OCI-LY7 (cell line): ENCODE measurements at places on chromosomes 6 and 20.

GRCh38 chr6:72784071-72784470, 162.2 kb downstream of the KCNQ5 start:
- no peak for DNase-seq

DNA sequence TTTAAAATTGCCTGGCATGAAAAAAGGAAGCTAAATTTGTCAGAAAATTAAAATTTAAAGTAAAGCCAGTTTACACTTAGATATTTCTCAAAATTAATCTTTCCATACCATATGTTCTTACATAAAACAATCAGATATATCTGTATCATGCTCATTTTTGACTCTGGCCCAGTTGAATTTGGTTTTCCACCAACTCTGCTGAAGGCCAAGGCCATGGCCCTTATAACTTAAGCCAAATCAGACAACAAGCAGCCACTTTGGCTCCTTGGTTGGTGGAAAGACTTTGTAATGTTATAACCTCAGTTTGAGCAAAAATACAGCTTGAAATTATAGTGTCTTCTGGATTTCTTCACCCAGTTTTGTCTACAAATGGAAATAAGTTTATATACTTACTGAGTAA, 97.3 kb downstream of the CENPW start:
- no peak for DNase-seq

DNA sequence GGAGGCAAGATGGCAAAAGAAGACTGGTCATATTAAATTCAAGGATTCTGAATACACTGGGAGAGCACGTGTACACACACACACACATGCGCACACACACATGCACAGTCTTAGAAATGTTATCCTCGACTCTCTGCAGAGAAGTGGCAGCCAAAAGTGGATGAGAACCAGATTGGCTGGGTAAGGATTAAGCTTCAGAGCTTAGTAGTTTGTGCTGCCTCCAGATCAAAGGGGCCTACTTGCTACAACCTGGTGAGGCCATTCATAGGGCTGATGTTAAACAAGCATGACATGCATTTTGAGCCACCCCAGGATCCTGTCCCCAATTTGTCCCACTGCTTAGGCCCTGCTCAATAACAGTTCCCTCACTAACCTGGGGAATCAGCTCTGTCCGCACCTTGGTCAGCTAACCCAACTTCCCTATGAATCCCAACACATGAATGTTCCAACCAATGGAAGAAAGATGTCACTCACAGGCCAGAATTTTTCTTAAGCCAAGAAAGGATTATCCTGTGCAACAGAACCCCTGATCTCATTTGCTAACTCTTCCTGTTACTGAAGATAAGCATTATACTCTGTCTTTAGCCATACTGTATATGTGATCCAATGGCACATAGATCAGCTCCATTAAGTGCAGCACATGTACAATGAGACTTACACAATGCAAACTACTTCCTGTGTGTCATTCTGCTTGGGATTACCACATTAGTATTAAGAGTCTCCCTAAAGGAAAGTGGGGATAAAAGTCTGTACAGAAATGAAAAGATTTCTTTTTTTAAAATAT, 31.0 kb downstream of the TOMM6 start:
- DNase-seq, result no peak

- DNase-seq, result no peak
Observed at GRCh38 chr6:72365773-72366172, 256.1 kb upstream of the KCNQ5 start.

DNA sequence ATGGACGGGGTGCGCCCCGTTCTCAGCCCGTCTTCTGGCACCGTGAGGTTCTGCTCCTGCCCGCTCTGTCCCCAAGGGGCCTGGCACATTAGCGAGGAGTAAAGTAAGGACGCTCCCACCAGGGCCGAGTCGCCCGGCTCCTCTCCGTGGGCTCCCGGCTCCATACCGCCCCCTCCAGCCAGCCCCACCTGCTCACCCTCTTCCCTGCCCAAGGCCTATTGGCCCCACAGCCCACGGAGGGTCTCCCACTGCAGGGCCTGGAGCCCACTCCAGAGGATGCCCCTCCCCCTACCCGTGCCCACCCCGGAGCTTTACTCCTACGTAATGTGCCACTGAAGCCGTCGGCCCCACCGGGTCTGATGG, 47.5 kb upstream of the CHRNA4 start:
- DNase-seq, result no peak

DNA sequence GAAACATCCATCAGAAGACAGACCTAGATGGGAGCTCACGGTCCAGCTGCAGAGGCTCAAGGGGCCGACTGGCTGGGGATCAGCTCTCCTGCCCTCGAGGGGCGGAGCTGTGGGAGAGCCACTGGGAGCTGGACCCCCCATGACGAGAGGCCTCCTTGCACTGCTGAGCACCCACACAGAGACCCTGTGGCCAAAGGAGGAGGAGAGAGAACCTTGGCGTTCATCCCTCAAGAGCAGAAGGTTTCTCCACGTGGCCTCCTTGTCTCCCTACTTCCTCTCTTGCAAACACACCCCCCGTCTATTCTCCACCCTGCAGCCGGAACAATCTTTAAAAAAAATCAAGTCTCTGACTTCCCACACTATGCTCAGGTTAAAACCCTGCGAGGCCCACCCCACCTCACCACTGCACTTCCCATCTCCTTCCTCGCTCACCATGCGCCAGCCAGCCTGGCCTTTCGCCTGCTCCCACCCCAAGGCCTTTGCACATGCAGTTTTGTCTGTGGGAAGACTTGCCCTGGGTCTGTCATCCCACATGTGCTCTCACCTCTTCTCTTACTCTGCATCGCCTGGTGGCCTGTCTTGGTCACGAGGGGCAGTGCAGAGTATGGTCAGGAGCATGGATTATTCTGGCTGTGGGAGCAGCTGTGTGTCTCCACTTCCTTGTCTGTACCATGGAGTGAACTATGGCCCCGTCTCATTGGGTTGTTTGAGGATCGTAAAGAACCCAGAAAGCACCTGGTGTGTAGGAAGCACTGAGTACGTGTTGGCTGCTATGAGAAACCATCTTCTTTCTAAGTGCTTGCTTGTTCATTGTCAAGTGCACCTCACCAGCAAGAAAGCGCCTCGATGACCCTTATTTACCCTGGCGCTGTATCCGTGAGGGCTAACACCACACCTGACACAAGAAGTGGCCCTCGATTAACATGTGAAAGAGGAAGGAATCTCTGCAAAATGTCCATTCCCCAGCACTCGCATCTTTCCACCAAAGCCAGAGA, 32.9 kb downstream of the PMEPA1 start:
- no peak for DNase-seq

DNA sequence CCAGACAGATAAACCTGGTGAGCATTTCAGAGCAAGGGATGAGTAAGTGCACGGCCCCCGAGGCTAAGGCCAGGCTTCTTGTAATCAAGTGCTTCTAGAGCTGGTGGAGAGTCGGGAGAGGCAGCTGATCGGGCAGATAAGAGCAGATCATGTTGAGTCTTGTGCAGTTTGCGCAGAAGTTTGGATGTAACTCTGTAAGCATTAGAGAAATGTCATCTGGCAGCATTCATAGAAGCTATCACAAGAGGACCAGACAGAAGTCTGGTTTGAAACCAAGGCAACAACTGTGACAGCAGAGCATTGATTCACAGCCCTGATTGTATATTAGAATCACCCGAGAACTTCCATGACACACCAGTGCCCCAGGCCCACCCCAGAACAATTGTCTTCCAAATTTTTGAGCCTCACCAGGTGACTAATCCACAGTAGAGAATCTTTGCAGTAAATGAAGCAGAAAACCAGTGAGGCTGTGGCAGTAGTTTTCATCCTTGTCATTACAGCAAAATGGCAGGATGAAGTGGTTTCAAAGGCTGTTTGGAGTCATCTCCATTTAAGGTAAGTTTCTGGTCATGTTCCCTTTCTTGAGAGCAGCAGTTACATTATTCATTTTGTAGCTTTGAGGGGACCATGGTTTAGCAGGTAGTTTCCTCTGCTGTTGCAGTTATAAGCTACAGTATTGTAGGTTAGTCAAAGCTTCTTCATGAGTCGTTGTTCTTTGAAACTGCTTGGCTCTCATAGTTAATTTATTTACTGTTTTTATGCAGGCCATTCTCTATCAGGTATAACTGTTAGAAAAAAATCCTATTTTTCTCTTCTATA, 84.1 kb downstream of the RNF217 start:
- no peak for DNase-seq

DNA sequence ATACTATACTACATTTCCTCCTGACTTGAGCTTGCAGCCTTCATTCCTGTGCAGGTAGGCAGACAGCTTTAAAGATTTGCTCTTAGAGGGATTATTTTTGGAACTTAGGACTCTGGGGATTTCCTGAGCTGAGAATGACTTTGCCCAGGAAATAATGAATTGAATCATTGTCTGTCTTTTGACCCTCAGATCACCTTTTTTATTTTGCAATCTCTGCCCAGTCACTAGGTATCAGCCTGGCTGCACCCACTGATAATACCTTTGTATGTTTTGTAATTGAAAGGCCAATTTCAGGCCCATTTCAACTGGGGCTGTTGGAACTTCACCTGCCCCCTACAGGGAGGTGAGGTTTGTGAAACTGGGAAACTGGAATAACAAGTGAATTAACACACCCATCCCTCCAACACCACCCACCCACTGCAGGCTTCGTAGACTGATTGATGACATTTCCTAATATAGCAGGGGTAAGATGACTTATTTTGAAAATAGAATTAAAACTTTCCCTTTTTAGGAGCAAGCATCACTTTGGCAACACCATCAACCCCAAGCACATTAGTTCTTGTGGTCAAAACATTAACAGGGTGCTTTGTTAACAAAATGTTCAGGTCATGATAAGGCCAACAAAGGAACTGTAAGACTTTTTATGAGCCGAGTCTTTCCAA, 157.1 kb upstream of the CENPW start:
- no peak for DNase-seq

GRCh38 chr20:41032271-41032670, 3.6 kb downstream of the TOP1 start:
- no peak for DNase-seq

DNA sequence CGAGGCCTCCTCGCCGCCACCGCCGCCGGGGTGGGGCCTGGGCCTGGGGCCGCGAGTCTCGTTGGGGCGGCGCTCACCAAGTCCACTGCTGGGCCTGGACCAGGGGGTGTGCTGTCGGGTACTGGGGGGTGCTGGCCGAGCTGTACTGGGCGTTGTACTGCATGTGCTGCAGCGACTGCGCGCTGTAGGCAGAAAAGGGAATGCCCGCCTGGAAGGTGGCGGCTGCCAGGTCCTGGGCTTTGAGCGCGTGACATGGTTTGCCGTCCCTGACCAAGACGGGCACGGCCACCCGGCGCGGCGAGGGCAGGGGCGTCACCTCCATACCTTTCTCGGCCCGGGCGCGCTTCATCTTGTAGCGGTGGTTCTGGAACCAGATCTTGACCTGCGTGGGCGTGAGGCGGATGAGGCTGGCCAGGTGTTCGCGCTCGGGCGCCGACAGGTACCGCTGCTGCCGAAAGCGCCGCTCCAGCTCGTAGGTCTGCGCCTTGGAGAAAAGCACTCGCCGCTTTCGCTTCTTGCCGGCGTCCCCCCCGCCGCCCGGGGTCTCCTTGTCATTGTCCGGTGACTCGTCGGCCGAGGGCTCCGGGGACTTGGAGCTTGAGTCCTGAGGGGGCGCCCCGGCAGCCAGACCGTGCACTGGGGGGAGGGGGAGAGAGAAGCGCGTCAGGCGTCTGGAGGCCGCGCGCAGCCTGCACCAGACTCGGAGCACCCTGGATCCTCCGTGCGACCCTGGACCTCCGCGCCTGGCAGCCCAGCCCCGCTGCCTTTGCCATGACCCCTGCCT, 1.8 kb downstream of the NKX2-2 start:
- no peak for DNase-seq

- DNase-seq, result no peak
Observed at GRCh38 chr6:124490122-124490521, 472.1 kb upstream of the RNF217 start.

DNA sequence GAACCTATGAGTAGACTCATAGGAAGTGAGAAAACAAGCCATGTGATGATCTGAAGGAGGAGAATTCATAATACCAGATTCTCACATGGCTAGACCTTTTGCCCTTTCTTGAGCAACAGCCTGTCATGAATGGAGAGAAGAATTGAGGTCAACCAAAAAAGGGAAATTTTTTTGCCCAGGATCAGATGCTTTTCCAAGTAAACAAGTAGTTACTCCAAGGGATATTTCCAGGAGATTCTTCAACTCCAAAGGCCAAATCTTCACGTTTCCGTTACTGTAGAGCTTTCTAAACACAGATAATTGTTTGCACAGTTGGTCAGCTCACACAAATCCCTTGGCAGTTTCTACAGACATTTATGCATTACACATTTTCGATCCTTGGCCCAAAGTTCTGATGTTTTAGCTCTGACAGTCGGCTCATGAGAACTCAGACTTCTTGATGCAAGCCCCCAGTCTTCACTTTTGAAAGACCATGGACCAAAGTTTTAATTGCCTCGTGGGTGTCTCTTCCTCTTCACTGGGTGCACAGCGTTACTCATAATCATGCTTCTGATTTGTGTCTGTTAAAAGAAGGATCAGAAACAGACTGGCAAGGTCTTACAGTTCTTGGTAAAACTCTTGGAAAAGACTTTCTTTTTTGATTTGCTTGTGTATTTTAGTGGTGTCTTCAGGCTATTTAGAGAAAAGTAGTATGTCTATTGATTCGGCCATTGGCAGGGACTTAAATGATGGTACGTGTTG, 115.0 kb downstream of the TSHZ2 start:
- no peak for DNase-seq

GRCh38 chr6:114267897-114268296, 74.9 kb downstream of the HS3ST5 start:
- no peak for DNase-seq

DNA sequence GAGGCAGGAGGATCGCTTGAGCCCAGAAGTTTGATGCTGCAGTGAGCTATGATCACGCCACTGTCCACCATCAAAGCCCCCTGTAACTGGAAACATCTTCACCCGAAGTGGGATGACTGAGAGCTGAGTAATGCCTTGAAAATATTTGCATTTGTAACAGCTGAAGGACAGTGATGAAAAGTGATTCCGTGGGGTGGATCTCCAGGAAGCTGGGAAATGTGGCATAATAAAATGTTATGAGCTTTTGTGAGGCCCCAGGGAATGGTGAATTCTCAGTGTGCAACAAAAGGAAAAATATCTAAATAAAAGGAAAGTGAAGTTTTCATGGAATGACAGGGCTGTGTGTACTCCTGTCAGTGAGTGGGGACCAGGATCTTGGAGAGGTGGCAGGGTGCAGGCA, 92.0 kb downstream of the JAG1 start:
- DNase-seq, result no peak

GRCh38 chr6:168915855-168916254, 337.8 kb downstream of the THBS2 start:
- no peak for DNase-seq

DNA sequence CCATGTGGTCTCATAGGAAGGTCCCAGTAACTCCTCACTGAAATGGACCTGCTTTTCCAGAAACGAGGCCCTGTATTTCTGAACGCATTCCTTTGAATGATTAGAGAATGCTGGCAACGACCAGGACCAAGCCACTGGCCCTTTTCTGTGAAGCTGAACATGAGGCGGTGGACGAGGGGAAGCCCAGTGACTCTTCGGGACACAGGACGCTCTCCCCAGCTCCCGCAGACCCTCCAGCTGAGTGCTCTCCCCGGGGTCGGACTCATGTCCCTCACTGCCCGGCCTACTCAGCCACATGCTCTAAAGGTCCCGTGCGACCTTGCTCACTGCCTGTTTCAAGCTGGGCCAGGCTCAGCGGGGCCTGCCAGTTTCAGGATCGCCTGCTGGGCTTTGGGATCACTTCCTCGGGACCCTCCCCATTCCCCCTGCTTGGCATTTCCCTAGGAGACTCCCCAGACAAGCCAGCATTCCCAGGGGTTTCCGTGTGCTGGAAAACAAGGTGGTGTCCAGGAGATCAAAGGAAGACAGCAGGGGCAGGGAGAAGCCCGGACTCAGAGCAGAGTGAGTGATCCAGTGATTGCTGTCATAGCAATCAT, 2.6 kb upstream of the CST9 start:
- no peak for DNase-seq
